ENCODE measurements at places on chromosomes 6 and 20. TPM values are rescaled to one million over a fixed set of nuclear protein-coding genes. Genes with fewer than 3 reads are reported as not detected.

DNA sequence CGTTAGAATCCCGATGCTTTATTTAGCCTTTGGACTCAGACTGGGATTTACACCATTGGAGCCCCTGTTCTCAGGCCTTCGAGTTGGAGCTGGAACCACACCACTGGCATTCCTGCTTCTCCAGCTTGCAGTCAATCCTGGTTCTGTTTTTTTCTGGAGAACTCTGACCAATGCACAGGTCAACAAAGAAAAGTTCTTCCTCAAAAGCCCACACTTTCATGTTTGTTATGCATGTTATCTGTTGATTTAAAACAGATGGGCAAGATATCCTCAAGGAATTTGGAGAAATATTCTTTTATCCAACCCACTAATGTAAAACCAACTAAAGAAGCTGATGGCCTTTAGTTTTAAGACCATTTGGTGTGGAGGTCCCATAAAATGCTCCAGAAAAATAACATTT is 205.7 kb downstream of the ANKRD60 start:
- no peaks in the 10 kb centered on the region for H3K27me3 ChIP-seq
- no peak overlapping the region for H3K4me3 ChIP-seq
- no peak for DNase-seq
- H3K36me3 ChIP-seq, result no peaks in the 10 kb centered on the region

- no peaks in the 10 kb centered on the region for H3K36me3 ChIP-seq
- no peak for DNase-seq
- H3K27me3 ChIP-seq, result no peaks in the 10 kb centered on the region
- no peaks in the 10 kb centered on the region for H3K4me1 ChIP-seq
- no peak overlapping the region for H3K4me3 ChIP-seq
Observed at GRCh38 chr6:41344876-41345275, 9.5 kb downstream of the NCR2 start.

KIF6 gene
- 0.78 TPM for total RNA-seq

DNA sequence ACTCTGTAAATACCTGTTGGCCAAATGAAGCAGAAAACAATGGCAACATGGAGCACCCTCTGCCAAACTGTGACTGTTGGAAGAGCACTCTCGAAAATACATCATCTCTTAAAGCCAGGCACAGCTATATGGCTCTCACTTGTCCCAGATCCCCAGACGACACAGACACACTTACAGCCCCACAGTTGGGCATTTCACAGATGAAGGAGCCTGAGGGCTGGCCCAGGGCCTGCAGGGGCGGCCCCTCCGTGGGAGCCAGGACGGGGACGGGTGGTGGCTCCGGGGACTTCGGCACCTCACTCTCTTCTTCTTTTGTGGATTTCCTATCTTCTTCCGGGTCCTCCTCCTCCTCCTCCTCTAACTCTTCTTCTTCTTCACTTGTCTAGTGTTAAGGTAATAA is 18.4 kb upstream of the MRPS10 start:
- DNase-seq, result no peak
- H3K27ac ChIP-seq, result no peak overlapping the region
- no peaks in the 10 kb centered on the region for H3K4me1 ChIP-seq
- no peaks in the 10 kb centered on the region for H3K36me3 ChIP-seq
- no peak overlapping the region for H3K4me3 ChIP-seq

GRCh38 chr20:18623156-18623910 is 35.5 kb downstream of the DTD1 start:
- H3K4me1 ChIP-seq, result no peaks in the 10 kb centered on the region
- no peaks in the 10 kb centered on the region for H3K36me3 ChIP-seq
- H3K4me3 ChIP-seq, result no peak overlapping the region
- H3K27ac ChIP-seq, result no peak overlapping the region

DNA sequence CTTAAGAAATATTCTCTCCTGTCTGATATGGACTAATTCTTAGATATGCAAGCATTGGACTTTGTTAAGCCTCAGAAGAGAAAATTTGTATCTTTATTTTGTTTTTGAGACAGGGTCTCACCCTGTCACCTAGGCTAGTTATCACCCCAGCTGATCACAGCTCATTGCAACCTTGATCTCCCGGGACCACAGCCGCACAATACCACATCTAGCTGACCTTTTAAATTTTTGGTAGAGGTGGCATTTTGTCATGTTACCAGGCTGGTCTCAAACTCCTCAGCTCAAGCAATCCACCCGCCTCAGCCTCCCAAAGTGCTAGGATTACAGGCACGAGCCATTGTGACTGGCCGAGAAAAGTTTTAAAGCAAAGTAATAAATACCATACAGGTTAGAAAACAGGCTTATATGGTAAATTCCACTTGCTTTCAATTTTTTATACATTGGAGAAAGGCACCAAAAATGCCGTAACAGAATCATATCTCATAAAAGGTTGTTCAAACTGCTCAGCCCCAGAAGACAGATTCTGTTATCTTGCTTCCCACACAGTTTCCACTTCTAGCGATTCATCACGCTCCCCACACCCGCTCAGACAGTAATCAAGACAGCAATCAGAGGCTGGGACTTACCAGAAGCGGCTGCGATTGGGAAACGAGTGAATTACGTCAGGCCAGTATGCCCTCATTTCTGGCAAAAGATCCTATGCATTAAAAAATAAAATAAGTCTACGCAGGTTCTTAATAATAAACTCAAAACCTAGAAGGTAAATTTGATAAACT is 13.8 kb downstream of the RNASET2 start:
- no peaks in the 10 kb centered on the region for H3K27me3 ChIP-seq
- H3K4me3 ChIP-seq, result no peak overlapping the region
- DNase-seq, result no peak
- H3K4me1 ChIP-seq, result no peaks in the 10 kb centered on the region
- peaks cover 9% of the 10 kb centered on the region for H3K36me3 ChIP-seq

MYBL2 gene
- 5.8 TPM for total RNA-seq

GRCh38 chr6:31814677-31815024 is 432 bp downstream of the HSPA1L start:
- H3K27ac ChIP-seq, result peak overlapping the region; percentile 78
- no peak overlapping the region for H3K4me3 ChIP-seq
- H3K4me1 ChIP-seq, result peaks cover 18% of the 10 kb centered on the region
- peak; percentile 93 for DNase-seq
- H3K36me3 ChIP-seq, result no peaks in the 10 kb centered on the region

DNA sequence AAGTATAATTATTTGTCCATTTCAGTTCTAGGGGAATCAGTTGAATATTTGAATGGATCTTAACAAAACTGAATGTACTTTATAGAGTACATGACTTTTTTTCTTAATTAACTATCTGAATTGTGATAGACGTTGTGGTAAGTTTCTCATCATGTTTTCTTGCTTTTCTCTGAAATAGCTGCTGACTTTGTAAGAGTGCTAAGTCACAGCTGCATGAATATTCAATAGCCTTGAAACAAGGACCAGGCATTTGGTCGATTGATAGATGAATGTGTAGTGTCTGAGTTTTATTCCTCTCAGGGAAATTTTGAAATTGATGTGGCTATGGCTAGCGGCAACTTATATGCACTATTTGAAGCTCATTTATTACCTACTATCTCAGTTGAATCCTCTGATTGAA is 56.0 kb downstream of the ADGRB3 start:
- DNase-seq, result no peak
- no peaks in the 10 kb centered on the region for H3K4me1 ChIP-seq
- no peaks in the 10 kb centered on the region for H3K36me3 ChIP-seq

AGER gene
- total RNA-seq, result 2.6 TPM

GRCh38 chr6:47034421-47034820 is 7.7 kb downstream of the ADGRF1 start:
- H3K36me3 ChIP-seq, result no peaks in the 10 kb centered on the region
- H3K4me3 ChIP-seq, result no peak overlapping the region
- no peaks in the 10 kb centered on the region for H3K27me3 ChIP-seq
- H3K27ac ChIP-seq, result no peak overlapping the region

DNA sequence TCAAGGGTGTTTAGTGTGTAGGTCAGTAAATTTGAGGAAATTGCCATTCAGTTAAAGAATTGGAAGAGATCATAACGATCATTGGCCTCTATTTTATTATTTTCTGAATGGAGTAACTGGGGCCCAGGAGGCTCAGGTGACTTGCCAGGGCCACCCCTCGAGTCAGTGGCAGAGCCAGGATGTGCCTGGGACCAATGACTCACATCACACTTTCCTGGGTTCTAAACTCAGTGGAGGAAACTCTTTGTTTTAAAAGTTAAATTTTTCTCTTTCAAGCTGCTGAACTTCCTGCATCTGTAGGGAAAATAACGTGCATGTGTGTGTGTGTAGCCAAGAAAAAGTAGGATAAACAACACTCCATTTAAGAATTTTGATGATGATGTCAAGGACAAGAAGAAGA is 135.5 kb downstream of the MYLK4 start:
- H3K27ac ChIP-seq, result no peak overlapping the region
- no peaks in the 10 kb centered on the region for H3K4me1 ChIP-seq
- no peaks in the 10 kb centered on the region for H3K27me3 ChIP-seq

GRCh38 chr6:21022343-21023107 is 488.3 kb downstream of the CDKAL1 start:
- no peaks in the 10 kb centered on the region for H3K36me3 ChIP-seq
- peak; percentile 48 for DNase-seq
- H3K4me1 ChIP-seq, result no peaks in the 10 kb centered on the region
- H3K27ac ChIP-seq, result peak overlapping the region; percentile 81
- H3K4me3 ChIP-seq, result no peak overlapping the region

DNA sequence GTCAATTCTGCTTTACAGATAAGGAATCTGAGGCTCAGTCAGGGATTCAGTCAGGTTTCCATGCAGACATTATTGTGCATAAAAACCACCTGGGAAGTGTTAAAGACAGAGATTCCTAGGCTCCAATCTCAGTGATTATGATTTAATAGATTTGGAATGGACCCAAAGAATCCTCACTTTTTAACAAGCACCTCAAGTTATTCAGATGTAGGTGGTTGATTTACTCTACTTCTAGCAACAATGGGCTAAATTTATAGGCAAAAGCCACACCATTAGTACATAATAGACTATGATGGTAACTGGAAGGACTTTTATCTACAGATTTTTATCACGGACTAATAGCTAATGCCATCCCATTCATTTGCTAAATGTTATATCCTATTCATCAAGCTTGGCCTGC is 9.0 kb downstream of the ENPP1 start:
- peak overlapping the region; percentile 2 for H3K27ac ChIP-seq
- no peaks in the 10 kb centered on the region for H3K36me3 ChIP-seq
- no peak for DNase-seq
- no peaks in the 10 kb centered on the region for H3K27me3 ChIP-seq
- no peaks in the 10 kb centered on the region for H3K4me1 ChIP-seq

TBC1D7 gene
- total RNA-seq, result 7.0 TPM

- H3K27me3 ChIP-seq, result no peaks in the 10 kb centered on the region
- no peak overlapping the region for H3K4me3 ChIP-seq
- DNase-seq, result no peak
- H3K27ac ChIP-seq, result no peak overlapping the region
- no peaks in the 10 kb centered on the region for H3K4me1 ChIP-seq
Observed at GRCh38 chr6:40713002-40713719, 126.0 kb upstream of the LRFN2 start.

DNA sequence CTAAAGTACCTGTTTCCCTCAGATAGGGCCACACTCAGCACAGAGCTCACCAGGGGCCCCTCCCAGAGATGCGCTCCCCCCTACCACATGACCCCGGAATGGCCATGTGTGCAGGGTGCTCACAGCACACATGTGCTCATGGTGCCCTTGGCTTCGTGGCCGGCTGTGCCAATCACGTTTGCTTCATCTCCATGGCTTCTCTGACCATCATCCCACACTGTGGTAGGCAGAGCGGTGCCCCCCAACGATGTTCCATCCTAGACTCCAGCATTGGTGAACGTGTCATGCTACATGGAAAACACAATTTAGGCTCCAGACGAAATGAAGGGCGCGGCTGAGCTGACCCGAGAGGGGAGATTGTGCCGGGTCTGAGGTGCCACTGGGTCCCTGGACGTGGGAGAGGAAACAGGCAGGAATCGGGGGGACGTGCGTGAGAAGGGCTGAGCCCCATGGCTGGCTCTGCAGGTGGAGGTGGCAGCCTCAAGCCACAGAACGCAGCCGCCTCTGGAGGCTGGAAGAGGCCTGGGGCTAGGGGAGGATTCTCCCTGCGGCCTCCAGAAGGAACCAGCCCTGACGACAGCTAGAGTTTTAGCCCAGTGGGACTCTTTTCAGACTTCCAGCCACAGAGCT is 126.5 kb downstream of the DLL1 start:
- no peak overlapping the region for H3K27ac ChIP-seq
- H3K27me3 ChIP-seq, result no peaks in the 10 kb centered on the region
- H3K36me3 ChIP-seq, result no peaks in the 10 kb centered on the region

TMEM151B gene
- 0.12 TPM for total RNA-seq

REM1 gene
- total RNA-seq, result 0.34 TPM

DNA sequence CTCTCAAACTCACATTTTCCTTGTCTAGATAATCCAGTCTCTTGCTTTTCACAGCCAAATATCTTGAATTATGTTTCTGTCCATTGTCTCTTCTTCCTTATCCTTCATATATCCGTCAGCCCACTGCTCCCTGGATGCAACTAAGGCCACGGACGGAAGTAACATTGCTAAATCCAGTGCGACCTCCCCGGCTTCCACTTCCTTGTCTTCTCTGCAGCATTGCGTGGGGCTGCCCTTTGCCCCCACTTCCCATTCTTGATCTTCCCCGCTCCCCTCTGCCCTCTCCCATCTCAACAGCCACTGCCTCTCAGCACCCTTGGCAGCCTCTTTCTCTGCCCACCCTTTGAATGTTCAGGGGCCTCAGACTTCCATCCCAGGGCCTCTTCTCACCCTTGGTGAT is 190.4 kb upstream of the UST start:
- no peaks in the 10 kb centered on the region for H3K27me3 ChIP-seq
- H3K4me1 ChIP-seq, result peaks cover 5% of the 10 kb centered on the region
- no peak overlapping the region for H3K4me3 ChIP-seq
- H3K36me3 ChIP-seq, result no peaks in the 10 kb centered on the region
- no peak overlapping the region for H3K27ac ChIP-seq

RSPH4A gene
- total RNA-seq, result 0.25 TPM

CRISP3 gene
- 16.4 TPM for total RNA-seq

GRCh38 chr6:106475284-106475683 is 114.8 kb downstream of the CRYBG1 start:
- H3K4me3 ChIP-seq, result no peak overlapping the region
- no peaks in the 10 kb centered on the region for H3K27me3 ChIP-seq

DNA sequence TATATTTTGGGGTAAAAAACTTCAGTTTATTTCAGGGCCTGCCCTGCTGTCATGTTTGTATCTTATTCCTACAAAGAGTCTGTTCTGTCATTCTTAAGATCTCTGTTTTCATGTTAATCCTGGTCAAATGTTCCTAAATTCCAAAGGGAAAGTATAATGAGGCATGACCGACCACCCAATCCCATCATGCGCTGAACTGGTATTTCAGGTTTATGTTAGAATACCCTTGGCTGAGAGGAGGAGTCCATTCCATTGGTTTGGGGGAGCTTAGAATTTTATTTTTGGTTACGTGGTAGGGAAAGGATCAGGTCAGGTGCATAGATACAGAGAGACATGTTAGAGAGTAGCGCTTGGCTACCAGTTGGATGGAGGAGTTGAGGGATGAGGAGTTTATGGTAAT is 25.7 kb downstream of the CFAP61 start:
- no peak overlapping the region for H3K27ac ChIP-seq
- no peak overlapping the region for H3K4me3 ChIP-seq
- H3K27me3 ChIP-seq, result no peaks in the 10 kb centered on the region
- DNase-seq, result no peak
- H3K4me1 ChIP-seq, result no peaks in the 10 kb centered on the region
- H3K36me3 ChIP-seq, result no peaks in the 10 kb centered on the region

Data from pancreas (tissue), 10 donors.